ENCODE measurements at places on chromosomes 4 and X.
A peak's percentile ranks its signal among the peaks of the same experiment; 100 is the strongest.

GRCh38 chr4:68361146-68361589 is 11.3 kb upstream of the YTHDC1 start:
- no peak for DNase-seq

DNA sequence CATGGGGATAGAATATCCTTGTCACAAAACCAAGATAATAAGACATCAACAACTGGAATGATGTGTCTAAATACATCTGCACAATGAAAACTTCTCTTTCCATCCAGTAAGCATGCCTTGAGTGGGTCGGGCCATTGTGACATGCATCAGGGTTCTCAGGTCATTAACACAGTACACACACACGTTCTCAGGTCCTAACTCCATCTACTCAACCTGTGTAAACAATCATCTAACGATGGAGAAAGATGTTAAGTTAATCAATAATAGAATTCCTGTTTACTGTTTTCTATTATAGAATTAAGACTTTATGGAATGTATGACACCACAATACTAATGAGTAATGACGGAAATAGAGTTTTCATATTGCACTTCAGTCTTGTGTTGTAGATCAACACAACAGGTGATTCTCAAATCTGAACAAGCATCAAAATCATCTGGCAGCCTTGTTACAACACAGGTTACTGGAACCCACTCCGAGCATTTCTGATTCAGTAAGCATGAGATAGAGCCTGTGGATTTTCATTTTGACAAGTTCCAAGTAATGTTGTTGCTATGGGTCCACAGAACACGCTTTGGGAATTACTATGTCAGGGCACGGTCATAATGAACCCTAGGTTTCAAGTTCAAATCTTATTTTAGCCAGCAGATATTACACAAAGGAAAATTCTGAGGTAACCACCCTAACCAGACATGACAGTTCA is 315.8 kb upstream of the TEX13C start:
- DNase-seq, result no peak

GRCh38 chr4:142696334-142697122 is 149.6 kb downstream of the INPP4B start:
- DNase-seq, result peak; percentile 35

DNA sequence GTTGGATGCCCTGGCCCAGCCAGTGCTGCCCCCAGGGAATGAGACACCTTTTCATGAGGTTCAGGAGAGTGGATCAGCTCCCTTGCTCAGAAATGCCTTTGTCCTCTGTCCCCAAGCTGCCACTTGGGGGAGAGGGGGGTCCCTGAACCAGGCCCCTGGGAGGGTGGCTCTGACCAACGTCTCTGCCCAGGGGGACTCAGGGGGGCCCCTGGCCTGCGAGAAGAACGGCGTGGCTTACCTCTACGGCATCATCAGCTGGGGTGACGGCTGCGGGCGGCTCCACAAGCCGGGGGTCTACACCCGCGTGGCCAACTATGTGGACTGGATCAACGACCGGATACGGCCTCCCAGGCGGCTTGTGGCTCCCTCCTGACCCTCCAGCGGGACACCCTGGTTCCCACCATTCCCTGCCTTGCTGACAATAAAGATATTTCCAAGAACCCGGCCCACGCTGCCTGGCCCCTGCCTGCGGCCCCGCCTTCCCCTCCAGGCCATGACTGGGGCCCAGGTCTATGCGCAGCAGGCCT is 7.3 kb downstream of the HGFAC start:
- DNase-seq, result no peak

- DNase-seq, result no peak
Measured at GRCh38 chr4:136412708-136413107, 1119.6 kb downstream of the PCDH18 start.

GRCh38 chr4:53748328-53748772 is 157.1 kb upstream of the LNX1 start:
- DNase-seq, result peak; percentile 20

DNA sequence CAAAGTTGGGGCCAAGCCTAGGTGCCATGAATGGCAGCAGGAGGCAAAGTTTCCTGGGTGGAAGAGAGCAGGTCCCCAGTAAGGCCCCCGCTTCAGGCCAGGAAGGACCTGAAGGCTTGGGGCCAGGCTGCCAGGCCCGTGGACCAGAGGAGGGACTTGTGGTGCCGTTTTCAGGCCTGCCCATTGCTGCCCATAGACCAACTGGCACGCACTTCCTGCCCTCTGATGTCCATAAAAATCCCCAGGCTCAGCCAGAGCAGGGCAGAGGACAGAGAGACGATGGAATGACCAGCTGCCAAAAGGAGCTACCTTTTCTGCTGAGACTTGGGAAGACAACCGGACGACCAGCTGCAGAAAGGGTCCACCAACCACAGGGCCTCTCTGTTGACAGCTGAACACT is 1205.5 kb downstream of the ARAP2 start:
- DNase-seq, result no peak

GRCh38 chrX:10828036-10828435 is 207.7 kb upstream of the MID1 start:
- DNase-seq, result no peak

DNA sequence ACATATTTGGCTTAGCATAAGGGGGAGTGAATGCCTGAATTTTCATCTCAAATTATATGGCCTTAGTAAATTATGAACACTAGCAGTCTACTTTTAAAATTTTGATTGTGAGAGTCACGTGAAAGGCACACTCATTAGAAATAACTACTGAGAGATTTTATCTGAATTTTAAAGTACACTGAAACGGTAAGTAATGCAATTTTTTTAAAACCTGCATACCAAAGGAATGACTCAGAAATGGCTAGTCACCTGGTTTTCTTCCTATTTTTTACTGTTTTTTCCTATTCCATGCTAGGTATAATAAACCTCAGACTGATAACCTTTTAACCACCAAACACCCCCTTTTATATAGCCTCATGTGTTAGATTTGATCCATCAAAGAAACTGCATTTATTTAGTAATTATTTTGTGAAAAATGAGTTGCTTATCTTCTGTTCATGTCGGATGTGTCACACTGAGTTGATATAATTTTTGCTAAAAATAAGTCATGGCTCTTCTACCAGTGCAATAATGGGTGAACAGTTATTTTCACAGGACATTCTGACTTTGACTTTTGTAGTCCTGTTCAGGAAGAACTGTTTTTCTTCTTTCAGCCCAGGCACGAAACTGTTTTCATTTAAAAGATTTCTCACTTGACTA is 40.4 kb downstream of the CPEB2 start:
- DNase-seq, result no peak

- no peak for DNase-seq
Measured at GRCh38 chrX:153828723-153829548, 1.4 kb downstream of the PDZD4 start.

GRCh38 chr4:38983291-38983690 is 48.9 kb downstream of the TMEM156 start:
- DNase-seq, result no peak

DNA sequence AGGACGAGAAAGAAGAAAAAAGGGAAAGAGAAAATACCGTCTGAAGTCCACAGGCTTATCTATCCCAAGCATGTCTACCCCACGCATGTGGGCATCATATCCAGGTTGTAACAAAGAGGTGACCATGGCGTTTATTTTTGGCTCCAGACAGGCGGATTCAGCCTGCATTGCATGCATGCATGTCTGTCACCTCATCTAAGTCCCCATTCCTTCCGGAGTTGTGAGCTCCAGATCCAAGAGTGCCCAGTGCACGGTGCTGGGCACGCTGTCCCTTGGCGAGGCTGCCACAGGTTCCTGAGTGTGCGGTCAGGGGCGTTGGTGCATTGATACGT is 905 bp upstream of the GALNTL6 start:
- peak; percentile 29 for DNase-seq

DNA sequence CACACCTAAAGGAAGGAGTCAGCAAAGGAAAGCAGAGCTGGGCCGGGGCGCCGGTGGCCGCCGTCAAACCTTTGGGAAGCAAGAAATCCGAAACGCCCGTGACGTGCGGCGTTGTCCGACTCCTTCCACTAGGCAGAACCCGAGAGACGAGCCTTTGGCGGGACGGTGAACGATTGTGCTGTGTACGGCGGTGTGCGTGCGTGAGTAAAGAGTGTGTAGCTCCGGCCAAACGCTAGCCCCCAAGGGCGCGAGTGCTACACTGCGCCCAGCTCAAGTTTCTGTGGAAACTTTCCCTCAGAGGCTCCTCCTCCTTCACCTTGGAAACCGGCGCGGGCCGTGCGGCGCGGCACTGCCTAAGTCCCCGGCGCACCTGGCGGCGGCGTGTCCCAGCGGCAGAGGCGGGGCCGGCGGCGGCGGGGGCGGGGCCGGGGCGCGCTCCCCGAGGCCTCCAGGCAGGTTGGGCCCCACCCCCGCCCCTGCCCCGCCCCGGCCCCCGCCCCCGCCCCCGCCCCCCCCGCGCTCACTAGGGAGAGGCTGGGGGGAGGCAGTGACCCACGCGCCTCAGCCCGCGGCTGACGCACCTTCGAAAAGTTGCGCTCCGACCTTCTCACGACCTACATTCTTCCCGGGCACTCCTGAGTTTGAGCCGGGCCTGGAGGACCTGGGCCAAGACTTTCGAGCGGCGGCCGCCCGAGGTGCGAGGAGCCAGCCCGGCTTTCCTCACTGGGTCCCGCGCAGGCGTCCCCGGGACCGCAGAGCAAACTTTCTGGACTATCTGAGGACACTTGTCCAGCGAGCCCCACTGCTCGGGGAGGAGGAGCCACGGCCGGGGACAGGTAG is at the start of gene FHIP1A:
Gene FHIP1A, plus strand, starts transcription at position 547 of the 840 bp plus-strand sequence. CDS start 157,084 bp downstream, outside the sequence.
- peak; percentile 37 for DNase-seq

DNA sequence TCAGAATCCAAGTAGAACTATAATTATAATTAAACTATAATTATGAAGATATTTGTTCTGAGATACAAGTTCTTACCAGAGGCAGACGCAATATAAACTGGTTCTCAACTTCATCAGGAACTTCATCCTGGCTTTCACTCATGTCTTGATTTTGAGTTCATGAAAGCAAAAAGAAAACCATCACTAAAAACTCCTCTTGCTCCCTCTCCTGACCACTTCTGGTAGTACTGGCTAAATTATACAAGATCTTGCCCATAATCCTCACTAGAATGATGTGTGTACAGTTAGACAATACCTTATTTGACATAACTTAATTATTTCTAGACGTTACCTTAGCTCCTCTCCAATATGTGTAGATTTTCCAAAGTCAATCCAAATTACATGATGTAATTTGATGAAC is 3.7 kb downstream of the TAF7L start:
- peak; percentile 64 for DNase-seq

- no peak for DNase-seq
Measured at GRCh38 chr4:159497936-159498335, 395.1 kb downstream of the RAPGEF2 start.

- no peak for DNase-seq
Measured at GRCh38 chrX:108740299-108740774, 4.0 kb upstream of the IRS4 start.

GRCh38 chr4:153248641-153249198 is 44.5 kb downstream of the TRIM2 start:
- DNase-seq, result no peak

GRCh38 chr4:152087335-152087734 is 326.5 kb upstream of the GATB start:
- DNase-seq, result no peak
